Hematopoietic multipotent progenitor cell (in vitro differentiated cells): ENCODE measurements at places on chromosomes 5 and 9. TPM values are rescaled to one million over a fixed set of nuclear protein-coding genes. Genes with fewer than 3 reads are reported as not detected.

GRCh38 chr9:16405421-16405820 is 465.0 kb downstream of the BNC2 start:
- no peak for DNase-seq

DNA sequence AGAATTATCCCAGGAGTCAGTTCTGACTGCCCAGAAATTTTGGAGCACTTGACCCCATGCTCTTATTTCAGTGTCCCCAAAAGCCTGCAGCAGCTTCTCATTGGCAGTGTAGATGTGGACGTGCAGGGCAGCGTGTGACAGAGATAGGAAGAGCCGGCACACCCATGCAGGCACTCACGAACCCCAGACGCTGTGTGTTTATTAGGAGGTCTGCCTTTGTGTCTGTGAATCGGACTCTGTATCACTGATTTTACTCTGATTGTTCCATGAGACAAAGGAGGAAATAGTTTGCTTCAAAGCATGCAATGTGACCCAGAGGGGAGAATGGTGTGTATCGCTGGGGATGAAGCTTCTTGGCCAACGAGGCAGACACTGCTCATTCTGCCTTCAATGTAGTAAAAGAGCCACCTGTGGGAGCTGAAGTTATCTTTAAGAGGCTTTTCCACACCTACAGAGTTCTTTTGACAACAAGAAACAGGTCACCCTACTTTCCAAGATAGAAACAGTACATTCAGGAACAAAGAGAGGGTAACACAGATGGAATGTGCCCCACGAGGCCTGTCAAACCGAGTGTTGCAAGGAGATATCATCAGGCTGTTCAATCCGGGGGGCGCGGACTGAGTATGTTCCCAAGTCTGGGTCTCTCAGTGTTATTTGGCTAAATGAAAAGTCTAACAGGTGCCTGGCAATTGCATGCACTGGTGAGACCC is 224.0 kb downstream of the NTRK2 start:
- DNase-seq: no peak

DNA sequence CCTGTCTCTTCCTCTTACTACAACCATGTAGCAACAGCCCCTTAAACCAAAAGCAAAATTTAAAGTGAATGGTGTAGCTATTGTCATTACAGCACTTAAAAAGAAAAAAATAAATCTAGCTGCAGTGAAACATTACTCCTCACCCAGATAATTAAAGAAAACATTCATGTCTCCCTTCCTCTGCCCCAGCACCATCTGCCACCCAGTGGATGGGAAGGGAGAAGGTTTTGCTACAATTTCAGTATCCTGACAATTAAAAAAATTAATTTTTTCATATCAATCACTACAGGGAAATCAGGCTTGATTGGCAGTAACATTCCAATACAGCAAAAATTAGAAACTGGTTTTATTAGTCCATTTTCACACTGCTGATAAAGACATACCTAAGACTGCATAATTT is 147.4 kb upstream of the PUM3 start:
- peak; percentile 5 for DNase-seq

- DNase-seq: no peak
Observed at GRCh38 chr5:140176031-140176387, 1.0 kb downstream of the CYSTM1 start.

GRCh38 chr5:165029099-165029870 is 1523.9 kb downstream of the MAT2B start:
- peak; percentile 77 for DNase-seq

GRCh38 chr9:107018861-107019545 is 156.0 kb downstream of the ZNF462 start:
- no peak for DNase-seq

GRCh38 chr9:89010526-89011111 is 19.4 kb downstream of the S1PR3 start:
- DNase-seq: no peak

GRCh38 chr5:1723957-1724821 is 75.4 kb downstream of the MRPL36 start:
- DNase-seq: no peak

- DNase-seq: no peak
Observed at GRCh38 chr9:101270302-101270701, 114.5 kb downstream of the BAAT start.

DNA sequence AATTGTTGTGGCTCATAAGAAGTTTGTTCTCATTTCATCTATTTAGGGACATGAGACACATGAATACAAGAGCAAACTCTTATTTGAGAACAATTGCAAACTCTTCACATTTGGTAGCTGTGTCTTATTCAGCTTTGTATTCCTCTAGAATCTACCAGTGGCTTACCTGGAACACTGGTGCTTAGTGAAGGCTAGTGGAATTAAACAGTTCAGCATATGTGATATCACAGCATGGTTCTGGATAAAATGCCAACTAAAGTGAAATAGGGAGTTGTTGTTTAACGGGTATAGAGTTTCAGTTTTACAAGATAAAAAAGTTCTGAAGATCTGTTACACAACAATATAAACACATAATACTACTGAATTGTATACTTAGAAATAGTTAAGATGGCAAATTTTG is 48.9 kb downstream of the NRG2 start:
- DNase-seq: no peak

GRCh38 chr9:116066221-116066620 is 87.4 kb upstream of the PAPPA start:
- no peak for DNase-seq

The ELAVL2 gene
- total RNA-seq: not detected

The FAM153A gene
- total RNA-seq: 0.27 TPM

The SPINK1 gene
- not detected for total RNA-seq

The SKIC3 gene
- 37.7 TPM for total RNA-seq

The TSSK1B gene
- total RNA-seq: not detected

The TRIM36 gene
- under 0.01 TPM for total RNA-seq

The SLC25A2 gene
- total RNA-seq: 0.54 TPM

The GALNT12 gene
- 6.5 TPM for total RNA-seq
